ENCODE measurements at places on chromosomes 1 and 21. TPM values are rescaled to one million over a fixed set of nuclear protein-coding genes. Genes with fewer than 3 reads are reported as not detected.
A peak's percentile ranks its signal among the peaks of the same experiment; 100 is the strongest.

Gene GBP2
- 1.3 TPM for polyA plus RNA-seq

GRCh38 chr1:33470495-33471012 lies 1.9 kb upstream of the ZSCAN20 start:
- peak; percentile 72 for DNase-seq

Gene CLDN8
- polyA plus RNA-seq = not detected

DNA sequence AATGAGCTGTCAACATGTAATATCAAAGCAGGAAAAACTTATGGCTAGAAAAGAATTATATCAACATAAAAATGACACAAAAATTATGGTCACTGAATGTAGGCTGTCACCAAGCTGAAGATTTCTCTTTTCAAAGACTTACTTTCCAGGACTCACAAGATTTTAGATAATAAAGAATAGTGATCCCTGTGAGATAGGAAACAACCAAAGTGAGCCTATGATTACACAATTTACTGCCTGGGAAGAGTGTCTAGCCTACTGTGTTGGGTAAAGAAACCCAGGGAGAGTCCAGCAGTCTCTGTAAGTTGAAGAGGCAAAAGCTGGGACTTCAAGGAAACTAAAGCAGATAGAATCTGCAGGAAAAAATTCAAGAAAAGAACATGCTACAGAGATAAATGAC lies 20.2 kb upstream of the RGS1 start:
- no peak for DNase-seq

DNA sequence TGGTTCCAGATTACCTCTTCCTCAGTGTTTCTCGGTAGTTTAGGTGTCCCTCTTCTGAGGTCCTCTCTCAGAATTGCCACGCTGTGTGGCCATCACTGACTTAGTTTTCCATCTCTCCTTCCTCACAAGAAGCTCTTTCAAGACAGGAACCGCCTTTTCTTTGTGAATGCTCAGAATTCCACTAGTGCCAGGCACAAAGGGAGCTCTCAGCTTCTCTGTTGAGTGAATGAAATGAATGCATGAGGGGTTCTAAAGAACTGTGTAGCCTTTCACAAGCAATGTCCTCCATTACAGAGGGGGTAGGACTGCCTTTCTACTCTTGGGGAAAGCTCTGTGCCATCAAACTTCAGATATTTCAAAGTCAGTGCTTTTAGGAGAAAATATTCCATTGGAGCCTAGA lies 546.8 kb downstream of the RWDD3 start:
- no peak for DNase-seq

Gene RNU1-3
- 6.5 TPM for polyA plus RNA-seq

Gene TMPRSS2
- polyA plus RNA-seq = not detected

GRCh38 chr21:37886726-37887299 lies 29.4 kb downstream of the KCNJ6 start:
- DNase-seq = no peak

- DNase-seq = peak; percentile 12
Measured at GRCh38 chr1:79259390-79260336, 253.1 kb upstream of the ADGRL4 start.

GRCh38 chr1:183180218-183180617 lies 5.8 kb upstream of the LAMC2 start:
- DNase-seq = peak; percentile 65

DNA sequence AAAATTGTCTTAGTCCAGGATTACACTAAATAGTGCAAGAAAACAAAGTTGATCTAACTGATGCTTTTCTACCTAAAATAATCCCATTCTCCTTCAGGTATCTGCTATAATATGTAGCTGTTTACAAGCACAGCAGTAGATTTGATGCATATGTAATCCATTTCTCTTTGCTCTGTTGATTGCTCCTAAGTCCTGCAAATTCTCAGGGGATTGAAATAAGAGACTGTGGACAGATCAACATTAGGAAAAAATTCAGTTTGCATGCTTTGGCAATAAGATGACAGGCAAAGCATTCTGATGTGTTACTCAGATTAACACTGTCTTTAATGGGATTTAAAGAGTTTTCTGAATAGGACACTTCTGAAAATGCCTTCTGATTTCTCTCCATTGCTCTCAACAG lies 34.7 kb downstream of the RNF11 start:
- no peak for DNase-seq

Gene ZBTB37
- 1.3 TPM for polyA plus RNA-seq

Gene DCDC2B
- polyA plus RNA-seq = not detected

Gene PLPPR5
- not detected for polyA plus RNA-seq

GRCh38 chr1:232481091-232481490 lies 148.8 kb downstream of the SIPA1L2 start:
- DNase-seq = no peak

DNA sequence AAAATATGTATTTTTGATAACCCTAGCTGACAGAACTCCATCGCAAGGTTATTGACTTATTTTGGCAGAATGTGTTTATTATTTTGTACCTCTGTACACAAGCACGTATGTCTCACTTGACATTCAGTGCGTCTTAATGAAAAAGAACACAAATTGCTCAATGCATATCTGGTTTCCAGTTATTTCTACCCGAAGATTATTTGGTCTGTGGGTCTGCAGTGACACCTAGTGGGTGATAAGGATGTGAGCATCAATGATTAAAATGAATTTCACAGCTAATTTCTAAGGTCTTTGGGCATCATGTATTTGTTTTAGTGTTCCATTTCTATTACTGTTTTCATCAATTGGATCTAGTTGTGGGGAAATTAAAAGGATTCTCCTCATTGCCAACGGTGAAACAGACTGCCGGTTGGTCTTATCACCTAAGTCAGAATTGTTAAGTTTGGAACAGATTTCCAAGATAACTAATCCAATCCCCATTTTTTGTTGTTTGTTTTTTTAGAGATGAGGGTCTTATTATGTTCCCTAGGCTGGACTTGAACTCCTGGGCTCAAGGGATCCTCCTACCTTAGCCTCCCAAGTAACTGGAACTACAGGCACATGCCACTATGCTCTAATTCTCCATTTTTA lies 13.9 kb downstream of the DDX20 start:
- peak; percentile 18 for DNase-seq

DNA sequence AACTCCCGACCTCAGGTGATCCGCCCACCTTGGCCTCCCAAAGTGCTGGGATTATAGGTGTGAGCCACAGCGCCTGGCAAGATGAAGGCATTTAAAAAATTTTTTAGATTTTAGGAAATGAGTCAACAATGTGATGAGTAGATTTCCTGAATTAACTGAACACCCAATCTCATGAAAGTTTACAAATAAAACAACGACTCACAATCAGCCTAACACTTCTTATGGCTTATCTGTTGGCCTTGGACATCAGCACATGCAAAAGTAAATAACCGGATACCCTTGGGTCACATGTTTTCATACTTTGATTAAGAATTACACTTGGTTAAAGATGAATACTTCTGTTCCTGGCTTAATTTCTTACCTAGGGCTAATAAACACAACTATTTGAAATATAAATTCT lies 3.0 kb downstream of the GNG12 start:
- DNase-seq = no peak

Gene S100A2
- polyA plus RNA-seq = 19.5 TPM

DNA sequence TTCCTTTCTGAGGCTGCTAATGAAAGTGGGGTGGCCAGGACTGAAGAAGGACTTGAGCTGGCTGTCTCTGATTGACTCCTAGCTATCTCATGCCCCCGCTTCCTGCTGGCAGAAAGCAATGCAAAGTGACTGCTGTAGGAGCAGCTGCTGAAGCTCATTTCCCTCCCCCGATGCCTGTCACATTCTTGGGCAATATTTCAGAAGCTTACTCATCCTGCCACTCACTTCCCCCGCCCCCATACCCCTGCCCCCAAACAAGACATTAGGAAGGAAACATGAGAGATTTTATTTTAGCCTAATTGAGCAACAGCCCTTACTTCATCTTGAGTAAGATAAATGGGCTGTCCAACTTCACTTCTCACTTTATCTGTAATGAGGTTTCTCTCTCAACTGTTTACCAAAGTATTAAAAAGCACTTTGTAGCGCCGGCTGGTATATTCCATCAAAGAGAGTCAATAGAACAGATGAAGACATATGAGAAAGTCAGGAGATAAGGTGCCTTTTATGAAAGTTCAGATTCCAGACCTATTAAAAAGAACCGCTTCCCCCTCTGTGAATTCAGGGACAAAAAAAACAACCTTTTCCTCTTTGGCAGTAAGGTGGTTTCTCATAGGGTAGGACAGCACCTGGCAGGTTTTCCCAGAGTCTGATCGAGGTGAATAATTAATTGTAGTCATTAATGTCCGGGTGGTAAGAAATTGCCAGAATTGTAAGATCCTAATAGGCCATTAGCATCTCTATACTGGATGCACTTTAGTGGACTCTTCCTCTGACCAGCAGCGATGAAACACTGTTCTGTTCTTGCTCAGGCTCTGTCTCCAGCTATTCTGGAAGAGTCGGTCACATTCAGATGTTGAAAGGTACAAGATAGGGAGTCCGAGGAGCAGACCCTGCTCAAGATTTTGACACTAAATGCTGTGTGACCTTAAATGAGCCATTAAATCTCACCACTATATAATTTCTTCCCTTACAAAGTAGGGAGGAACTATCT lies 70.2 kb downstream of the SH3GLB1 start:
- DNase-seq = peak; percentile 71

- no peak for DNase-seq
Measured at GRCh38 chr1:85494904-85495266, 29.9 kb upstream of the DDAH1 start.

Gene HFM1
- polyA plus RNA-seq = 0.08 TPM

GRCh38 chr1:23200883-23201282 lies 16.4 kb downstream of the HTR1D start:
- no peak for DNase-seq

Gene CYP4A22
- not detected for polyA plus RNA-seq

- DNase-seq = no peak
Measured at GRCh38 chr21:46157987-46158451, 2.6 kb upstream of the FTCD start.

GRCh38 chr1:8031176-8031785 lies 5.2 kb upstream of the ERRFI1 start:
- no peak for DNase-seq

Gene ADGRB2
- 6.6 TPM for polyA plus RNA-seq

Gene HES5
- not detected for polyA plus RNA-seq
